ENCODE measurements at places on chromosomes 11 and 22.

DNA sequence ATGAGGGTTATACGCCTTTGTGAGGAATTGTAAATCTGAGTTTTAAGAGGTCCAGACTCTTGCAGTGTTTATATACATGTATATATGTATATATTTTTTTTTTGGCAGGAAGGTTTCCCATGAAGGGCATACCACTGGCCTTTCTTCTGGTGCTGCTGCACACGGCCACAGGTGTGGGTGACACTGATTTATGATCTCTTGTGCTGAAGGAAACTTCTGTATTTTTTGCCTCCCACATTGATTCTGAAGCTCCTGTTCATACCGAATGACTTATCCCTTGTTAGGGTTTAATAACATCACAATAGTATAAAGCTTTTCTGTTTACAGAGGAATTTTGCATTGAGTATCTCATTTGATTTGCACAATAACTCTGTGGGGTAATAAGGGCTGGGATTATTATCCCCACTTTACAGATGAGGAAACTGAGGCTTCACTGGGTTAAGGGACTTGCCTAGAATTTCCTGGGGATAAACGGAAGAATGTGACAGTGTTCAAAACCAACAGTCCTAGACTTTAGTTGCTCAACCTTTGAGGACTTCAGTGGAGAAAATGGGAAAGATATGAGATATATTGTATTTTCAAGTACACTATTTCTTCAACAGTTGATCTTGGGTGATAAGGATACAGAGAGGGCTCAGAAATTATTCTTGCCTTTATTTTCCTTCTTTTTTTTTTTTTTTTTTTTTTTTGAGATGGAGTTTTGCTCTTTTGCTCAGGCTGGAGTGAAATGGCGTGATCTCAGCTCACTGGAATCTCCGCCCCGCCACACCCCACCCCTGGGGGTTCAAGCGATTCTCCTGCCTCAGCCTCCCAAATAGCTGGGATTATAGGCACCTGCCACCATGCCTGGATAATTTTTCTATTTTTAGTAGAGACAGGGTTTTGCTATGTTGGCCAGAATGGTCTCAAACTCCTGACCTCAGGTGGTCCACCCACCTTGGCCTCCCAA lies 70.1 kb downstream of the MICAL2 start:
- DNase-seq: no peak

GRCh38 chr22:36528341-36528740 lies 625 bp downstream of the EIF3D start:
- DNase-seq: no peak

GRCh38 chr11:65307298-65308229 lies 7.1 kb upstream of the CDC42EP2 start:
- DNase-seq: no peak

DNA sequence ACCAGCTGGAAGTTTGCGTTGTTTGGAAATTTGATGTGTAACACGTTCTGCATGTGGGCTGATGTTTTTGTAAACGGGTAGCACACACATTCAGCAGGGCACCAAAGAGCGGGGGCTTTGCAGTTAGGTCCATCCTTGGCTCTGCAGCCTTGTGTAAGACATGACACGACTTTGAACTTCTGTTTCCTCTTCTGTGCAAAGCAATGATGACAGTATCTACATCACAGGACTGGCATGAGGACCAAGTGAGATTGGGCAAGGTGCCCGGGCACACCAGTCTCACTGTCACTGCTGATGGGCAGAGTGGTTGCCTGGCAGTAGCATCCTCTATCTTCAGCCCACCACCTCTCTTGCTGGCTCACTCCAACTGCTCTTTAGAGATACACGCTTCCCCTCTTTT lies 3.3 kb downstream of the TCN2 start:
- no peak for DNase-seq

- no peak for DNase-seq
These were observed 9.3 kb upstream of the PDGFB start for GRCh38 chr22:39254122-39254521.

DNA sequence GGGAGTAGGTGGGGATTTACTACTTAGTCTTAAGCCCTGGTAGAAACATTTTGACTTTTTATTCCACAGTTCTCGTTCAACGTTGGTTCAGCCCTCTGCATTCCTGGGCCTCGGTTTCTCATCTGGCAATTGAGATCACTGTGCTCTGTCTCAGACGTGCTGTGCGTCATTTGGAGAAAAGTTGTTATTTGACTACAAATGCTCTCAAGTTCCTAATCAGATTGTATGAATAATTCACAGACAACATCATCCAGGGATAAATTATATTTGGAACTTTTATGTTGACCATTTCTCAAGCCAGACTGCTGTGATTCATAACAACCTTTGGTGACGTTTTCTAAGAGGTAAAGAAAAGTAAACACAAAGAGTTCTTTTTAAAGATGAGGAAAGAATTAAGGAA lies 69.2 kb downstream of the BLID start:
- no peak for DNase-seq

DNA sequence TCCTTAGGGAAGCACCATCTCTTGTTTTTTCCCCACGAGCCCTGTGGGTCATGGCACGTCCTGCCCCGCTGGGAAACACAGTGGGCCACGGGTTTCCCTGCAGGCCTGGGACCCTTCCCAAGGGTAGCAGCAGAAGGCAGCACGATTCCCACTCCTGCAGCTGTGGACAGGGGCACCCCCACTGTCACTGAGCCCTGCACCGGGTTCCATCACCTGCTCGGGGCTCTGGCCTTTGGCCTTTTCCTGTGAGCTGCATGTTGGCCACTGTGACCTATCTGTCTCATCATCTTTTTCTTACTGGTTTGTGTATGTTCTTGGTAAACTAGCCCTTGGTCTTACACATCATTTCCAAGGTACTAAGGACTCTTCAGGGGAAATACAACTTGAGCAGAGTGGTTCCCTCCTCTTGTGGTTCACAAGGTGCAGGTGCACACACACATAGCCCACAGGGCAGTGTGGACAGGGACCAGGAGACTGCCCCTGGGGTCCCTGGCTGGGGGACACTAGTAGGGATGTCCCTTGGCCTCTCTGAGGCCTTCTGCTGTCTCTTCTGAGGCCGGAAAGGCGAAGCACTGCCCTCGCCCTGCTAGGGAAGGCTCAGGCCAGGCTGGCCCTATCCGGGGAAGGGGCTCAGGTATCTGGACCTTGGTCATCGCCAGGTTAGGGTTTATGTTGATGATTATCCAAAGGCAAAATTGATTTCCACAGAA lies 19.0 kb upstream of the TXNRD2 start:
- DNase-seq: no peak

- no peak for DNase-seq
These were observed 6.8 kb downstream of the NHERF4 start for GRCh38 chr11:119192111-119192510.

GRCh38 chr11:15941206-15941770 lies 415.1 kb downstream of the SOX6 start:
- DNase-seq: no peak

DNA sequence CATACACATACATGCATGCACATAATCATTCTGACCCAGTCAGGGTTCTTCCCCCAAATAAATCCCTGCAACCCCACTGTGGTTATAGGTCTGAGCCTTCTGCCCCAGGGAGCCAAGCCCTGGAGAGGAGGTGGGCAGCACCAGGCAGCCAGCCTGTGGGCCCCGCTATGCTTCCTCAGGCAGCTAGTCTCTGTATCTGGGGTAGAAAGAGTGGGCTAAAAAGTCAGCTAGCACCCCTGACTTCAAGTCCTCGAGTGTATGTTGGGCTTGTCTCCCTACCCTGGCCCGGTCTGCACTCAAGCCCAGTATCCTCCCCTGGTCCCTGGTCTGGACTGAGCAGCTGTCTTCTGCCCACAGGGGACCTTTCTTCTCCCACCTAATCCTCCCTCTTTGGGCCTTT lies 28.0 kb downstream of the KCNQ1OT1 start:
- no peak for DNase-seq

- DNase-seq: no peak
These were observed 73.3 kb downstream of the ENTHD1 start for GRCh38 chr22:39820256-39820655.

DNA sequence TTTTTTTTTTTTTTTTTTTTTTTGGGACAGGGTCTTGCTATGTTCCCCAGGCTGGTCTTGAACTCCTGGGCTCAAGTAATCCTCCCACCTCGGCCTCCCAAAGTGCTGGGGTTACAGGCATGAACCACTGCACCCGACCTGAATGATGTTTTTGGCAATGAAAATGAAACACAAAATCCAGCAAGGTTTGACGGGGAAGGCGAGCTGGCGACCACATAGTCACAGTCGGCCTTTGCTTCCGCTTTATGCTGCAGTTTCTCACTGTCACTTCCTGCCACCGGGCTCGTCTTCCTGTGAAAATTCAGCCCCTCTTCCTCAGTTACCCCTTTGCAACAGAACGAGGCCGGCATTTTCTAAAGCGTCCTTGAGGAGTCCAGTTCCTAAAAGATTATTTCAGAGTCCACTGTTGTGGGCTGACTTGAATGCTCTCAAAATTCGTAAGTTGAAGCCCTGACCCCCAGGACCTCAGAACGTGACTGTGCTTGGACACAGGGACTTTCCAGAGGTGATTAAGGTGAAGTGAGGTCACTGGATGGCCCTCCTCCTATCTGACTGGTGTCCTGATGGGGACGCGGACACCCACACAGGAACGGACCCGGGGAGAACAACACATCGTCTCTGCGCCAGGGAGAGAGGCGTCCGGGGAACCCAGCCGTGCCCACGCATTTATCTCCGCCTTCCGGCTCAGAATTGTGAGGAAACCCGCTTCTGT lies 2.9 kb upstream of the BID start:
- DNase-seq: no peak

DNA sequence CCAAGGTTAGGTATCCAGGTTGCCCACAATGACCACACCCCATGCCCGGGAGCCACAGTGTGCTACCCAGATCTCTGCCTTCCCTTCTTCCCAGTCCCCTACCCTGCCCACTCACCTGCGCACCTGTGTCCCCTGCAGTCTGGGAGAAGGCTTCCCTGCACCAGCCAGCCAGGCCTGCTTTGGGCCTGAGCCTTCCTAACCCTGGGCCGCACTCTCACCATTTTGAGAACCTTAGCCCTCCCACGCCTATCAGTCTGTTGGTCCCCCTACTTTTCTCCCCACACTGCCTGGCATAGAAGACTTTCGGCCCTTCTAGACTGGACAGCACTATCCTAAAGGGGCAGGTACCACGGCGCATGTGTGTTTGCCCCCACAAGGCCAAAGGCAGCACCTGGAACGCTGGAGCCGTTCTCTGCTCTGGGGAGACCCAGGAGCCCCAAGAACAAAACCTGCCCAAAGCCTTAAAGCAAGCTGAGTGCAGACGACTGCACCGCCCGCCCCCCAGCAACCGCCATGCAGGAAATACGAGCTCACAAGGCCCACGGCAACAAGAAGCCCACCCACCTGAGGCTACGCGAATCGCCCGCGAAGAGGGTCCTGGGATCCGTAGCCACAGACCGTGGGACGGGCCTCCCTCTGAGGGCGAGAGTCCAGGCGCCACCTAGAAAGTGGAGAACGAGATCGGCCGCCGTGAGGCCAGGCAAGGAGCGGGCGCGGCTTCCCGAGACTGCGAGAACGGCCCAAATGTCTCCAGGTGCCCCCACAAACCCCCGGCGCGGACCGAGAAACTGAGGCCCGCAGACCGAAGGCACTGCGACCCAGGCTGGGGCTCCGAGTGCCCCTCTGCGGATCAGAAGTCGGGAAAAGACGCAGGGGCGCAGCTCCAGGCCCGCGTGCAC lies 546 bp downstream of the GNB1L start:
- DNase-seq: no peak

DNA sequence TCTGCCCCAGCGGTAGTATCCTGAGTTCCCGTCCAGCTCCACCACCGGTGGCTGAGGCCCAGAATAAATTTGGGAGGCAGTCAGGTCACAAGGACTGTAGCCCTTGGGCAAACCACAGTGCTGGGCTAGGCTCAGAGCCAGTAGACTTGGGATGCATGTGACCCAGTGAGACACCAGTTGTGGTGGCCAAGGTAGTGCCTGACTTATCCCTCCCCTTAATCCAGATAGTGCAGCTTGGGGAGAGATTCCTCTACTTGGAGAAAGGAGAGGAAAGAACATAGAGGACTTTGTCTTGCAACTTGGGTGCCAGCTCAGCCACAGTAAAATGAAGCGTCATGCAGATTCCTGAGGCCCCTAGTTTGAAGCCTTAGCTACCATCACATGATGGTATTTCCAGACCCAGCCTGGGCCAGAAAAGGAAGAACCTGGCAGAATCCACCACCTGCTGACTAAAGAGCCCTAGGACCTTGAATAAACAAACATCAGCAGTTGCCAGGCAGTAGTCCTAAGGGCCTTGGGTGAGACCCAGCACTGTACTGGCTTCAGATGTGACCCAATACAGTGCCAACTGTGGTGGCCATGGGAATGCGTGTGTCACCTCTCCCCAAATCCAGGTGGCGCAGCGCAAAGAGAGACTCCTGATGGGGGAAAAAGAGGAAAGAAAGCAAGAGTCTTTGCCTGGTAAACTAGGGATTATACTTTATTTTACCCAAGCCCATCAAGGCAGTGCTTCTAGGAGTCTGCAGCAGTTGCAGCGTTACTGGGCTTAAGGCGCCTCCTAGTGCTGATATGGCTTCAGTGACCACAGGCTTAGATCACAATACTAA lies 17.0 kb upstream of the DDX10 start:
- DNase-seq: peak; percentile 72

GRCh38 chr11:117769533-117769932 lies 27.5 kb downstream of the DSCAML1 start:
- DNase-seq: no peak

DNA sequence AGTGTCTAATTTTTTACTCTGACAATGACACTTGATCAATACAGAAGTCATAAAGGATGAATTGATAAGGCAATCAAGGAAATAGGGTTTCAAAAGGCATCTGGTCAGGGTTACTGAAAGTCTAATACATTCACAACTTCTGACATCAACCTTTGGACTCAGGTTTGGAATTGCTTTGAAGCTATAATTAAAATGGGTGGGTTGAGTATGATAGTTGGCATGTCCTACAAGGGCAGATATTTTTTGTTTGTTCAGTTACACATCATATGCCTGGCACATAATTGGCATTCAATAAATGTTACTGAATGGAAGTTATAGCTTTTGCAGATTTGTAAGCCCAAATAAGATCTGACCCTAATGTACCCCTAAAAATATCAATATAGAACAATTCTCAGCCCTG lies 7.3 kb upstream of the FUT4 start:
- DNase-seq: no peak

GRCh38 chr11:111360150-111361043 lies 18.7 kb downstream of the POU2AF1 start:
- DNase-seq: no peak

DNA sequence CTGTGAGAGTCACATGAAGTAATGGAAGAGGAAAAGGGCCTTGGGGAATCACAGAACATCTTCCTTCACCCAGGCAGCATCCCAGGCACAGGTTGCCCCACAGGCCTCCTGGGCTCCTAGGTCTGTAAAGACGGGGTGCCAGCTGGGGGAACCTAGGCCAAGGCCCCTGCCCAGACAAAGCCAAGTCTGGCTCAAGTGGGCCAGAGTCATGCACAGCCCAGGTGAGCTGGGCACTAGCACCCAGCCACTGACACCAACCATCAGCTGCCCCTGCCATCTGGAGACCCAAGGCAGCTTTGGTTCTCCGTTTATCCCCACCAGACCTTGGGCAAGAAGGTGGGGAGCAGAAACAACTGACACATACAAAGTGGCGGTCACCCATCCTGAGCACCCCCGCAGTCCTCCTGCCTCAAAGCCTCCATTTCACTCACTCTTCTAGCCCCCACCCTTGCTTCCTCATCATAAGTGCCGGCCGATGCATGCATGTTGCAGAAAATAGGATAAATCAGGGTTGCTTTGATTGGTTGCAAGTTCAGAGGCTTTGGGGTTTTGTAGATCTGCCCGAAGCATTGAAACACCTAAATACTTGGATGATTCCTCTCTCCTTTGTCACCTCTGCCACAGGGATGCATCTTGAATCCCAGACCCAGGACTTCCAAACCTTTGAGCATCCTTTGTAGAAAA lies 26.5 kb upstream of the TMPRSS4 start:
- DNase-seq: no peak

- DNase-seq: no peak
These were observed 7.7 kb downstream of the TMPRSS13 start for GRCh38 chr11:117921456-117921855.

Measured in NCI-H1092 treated with DMSO at 0.1 percent for 48 hours (cell line).